ENCODE measurements at places on chromosomes 2 and 18.

- no peak for DNase-seq
Measured at GRCh38 chr2:223044092-223044836, 7.7 kb upstream of the KCNE4 start.

GRCh38 chr2:37993143-37993542 lies 68.1 kb downstream of the RMDN2 start:
- peak; percentile 43 for DNase-seq

DNA sequence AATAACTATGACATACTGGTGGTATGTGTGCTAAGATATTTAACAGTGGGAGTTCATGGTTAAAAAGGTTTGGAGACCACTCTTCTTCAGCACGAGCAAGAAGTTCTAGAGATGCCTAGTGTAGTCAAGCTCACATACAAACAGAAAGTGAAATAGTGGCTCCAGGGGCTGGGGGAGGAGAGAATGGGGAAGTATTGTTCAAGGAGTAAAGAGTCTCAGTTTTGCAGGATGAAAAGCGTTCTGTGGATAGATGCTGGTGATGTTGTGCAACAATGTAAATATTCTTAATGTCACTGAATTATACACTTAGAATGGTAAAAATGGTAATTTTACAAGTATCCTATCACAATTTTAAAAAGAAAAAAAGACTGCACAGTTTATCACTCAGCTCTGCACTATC lies 29.0 kb upstream of the EPAS1 start:
- no peak for DNase-seq

DNA sequence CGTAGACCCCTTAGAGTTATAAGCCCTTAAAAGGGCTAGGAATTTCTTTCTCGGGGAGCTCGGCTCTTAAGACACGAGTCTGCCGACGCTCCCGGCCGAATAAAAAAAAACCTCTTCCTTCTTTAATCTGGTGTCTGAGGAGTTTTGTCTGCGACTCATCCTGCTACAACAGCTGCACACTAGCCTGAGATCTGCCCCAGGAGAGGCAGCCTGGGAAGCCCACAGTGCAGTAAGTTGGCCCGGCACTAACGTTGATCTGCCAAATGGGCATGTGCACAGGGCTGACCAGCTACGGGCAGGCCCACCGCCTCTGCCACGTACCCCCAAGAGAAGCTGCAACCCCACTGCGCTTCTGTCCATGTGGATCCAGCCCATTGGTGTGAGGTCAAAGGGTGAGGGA lies 8.4 kb upstream of the LIMS2 start:
- DNase-seq: no peak

DNA sequence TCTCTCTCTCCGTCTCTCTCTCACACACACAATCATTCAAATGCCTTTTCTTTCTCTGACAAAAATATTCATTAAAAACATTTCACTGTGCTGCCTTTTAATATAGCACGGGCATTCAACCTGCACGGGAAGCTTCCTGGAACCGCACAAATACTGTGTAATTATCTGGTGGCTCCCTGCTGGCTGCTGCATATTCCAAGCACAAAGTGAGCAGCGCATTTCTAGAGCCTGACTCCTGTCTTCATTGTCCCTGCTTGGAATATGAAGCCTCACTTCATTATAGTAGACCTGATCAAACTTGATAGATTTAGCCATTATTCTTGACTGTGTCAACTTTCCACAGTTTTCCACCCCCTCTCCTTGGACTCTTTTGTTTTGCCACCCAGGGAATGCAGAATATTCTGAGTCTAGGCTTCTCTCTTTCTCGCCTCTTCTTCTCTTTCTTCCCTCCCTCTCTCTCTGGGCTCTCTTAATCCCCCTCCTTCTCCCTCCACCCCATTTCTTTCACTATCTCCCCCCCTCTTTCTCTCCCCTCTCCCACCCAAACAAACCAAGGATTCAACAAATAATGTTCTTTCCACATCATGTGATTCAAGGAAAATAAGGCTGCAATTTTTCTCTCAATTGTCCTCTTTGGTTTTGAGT lies 672.1 kb upstream of the FANCL start:
- no peak for DNase-seq

GRCh38 chr2:36753706-36754221 lies 57.3 kb downstream of the VIT start:
- no peak for DNase-seq

- peak; percentile 86 for DNase-seq
Measured at GRCh38 chr2:227366769-227367426, 12.2 kb downstream of the TM4SF20 start.

GRCh38 chr2:46937471-46937901 lies 21.9 kb upstream of the MCFD2 start:
- no peak for DNase-seq

DNA sequence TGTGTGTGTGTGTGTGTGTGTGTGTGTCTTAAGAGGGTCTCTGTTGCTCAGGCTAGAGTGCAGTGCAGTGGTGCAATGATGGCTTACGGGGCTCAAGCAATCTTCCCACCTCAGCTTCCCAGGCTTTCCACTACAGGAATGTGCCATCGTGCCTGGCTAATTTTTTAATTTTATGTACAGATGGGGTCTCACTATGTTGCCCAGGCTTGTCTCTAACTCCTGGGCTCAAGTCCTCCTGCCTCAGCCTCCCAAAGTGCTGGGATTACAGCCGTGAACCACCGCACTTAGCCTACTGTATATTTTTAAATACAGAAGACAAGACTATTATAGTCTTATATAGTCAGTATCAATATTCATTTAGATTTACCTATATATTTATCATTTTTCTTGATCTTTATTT lies 220.1 kb upstream of the STON1 start:
- no peak for DNase-seq

- DNase-seq: peak; percentile 41
Measured at GRCh38 chr2:188897096-188897495, 77.1 kb upstream of the COL3A1 start.

DNA sequence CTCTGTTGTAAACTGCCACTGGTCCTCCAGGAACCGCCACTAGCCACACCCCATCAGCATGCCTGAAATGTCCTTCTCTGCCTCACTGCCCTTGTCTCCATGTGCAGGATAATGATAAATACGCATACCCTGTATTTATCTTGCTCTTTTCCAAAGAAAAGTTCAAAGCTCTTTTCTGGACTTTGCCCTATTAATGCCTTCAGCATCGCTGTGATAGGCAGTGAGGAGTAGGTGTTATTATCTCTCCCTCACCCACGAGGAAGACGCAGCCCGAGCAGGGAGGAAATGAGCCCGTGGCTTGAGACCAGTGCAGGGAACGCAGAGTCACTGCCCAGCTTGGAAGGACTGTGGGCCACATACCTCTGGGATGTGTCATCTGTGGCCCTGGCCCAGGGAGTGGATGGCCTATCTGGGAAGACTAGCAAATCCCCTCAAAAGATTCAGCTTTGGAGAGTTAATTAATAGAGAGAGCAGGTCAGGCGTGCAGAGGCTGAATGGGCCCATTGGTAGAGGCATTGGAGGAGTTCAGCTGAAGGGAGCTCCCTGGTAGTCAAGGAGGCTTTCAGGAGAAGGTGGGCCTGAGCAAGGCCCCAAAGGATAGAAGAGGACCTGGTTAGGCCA lies 39.5 kb upstream of the MCFD2 start:
- DNase-seq: peak; percentile 90

GRCh38 chr18:10290638-10291235 lies 163.7 kb upstream of the APCDD1 start:
- DNase-seq: no peak

DNA sequence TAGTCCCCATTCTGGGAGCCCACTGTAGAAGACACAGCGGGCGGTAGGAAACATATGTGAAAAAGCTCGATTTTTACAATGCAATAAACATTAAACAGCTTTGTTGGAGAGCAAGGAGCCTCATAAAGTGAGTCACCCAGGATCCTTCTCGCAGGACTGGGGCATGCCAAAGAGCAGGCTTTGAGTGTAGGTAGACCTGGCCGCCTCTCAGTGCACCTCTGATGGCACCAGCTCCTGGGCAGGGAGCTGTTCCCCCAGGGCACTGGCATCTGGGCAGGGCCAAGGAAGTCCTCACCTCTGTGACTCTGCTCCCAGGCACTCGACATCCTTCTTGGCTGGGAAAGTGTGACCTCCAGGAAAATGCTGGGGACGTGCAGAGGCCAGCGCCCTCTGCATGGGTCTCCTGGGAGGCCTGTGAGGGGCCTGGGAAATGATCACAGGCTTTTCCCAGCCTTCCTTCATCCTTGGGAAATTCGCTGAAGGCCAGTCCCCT lies 94.2 kb downstream of the POLR1A start:
- DNase-seq: no peak

Measured in astrocyte of the spinal cord (primary cell).